Effector memory CD8-positive, alpha-beta T cell (primary cell): ENCODE measurements at places on chromosomes 5 and 9.

DNA sequence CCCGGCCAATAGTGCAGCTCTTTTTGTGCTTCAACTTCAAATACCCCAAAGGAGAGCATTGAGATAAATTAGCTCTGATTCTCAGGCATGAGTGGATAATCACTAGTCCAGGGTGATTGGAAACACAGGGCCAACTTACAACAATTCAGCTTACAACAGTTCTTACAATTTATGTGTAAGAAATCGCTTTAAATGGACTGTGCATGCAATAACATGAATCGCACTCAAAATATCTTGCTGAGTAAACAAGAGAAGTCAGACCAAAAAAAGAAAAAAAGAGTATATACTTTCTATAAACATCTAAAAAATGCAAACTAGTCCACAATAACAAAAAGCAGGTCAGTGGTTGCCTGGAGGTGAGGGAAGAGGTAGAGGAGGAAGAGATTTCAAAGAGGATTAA lies 150.6 kb upstream of the EDIL3 start:
- DNase-seq = no peak

DNA sequence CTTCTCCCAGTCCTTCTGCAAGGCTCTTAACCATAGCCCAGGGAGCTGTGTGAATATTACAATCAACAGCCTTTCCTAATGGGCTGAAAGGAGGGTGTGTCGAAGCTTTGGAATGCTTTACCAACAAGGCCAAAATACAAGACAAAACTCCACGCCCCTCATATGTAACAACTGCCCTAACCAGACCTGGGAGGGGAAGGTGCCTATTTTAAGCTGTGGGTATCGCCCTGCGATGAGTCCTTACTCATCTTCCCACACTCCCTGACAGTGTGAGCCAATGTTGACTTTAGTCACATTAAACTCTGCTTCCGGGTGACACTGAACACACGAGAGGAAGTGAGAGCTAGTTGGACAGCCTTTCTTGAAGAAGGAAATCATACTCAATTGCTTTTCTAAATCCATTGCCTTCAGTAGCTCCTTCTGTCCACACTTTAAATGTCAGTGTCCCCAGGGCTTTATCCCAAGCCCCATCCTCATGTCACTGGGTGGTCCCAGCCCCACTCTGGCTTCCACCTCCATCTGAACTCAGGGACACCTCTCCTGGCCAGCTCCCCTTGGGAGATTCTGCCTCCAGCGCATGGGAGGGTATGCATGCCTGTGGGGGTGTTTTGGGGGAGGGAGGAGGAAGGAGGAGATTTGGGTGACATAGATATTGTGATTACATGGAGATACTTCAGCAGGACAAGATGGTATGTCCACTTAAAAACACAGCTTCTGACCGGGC lies 6.5 kb upstream of the TBC1D9B start:
- DNase-seq = no peak

GRCh38 chr5:180210961-180211760 lies 2.1 kb upstream of the RASGEF1C start:
- no peak for DNase-seq

GRCh38 chr5:14184082-14184481 lies 40.9 kb downstream of the TRIO start:
- no peak for DNase-seq

- no peak for DNase-seq
These were observed 803 bp upstream of the CCNO start for GRCh38 chr5:55234121-55234700.

DNA sequence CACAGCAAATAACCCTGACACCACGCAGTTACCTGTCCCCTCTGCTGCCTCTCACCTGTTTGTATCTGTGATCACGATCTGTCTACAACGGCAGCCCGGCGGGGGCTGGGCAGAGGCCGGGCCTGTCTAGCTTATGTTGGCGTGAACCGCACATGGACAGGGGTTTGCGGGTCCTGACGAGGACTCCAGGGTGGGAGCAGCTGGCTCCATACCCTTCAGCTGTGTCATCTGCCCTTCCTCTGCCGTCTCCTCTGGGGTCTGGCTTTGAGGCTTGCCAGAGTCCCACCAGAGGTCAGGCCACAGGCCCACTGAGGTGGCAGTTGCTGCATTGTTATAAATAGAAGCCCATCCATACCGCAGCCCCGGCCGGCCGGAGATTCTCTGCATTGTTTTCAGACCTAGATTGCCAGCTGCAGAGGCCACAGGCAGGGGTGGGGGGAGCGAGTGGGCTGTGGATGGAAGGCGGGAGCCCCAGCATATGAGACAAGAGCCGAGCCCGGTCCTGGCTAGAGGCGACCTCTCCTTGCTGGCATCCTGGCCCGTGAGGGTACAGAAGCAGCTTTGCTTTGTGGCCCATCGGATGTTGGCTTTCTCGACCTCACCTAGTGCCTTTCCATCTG lies 37.8 kb downstream of the FAM78A start:
- DNase-seq = no peak

- DNase-seq = no peak
These were observed 37.9 kb downstream of the STOM start for GRCh38 chr9:121331992-121332685.

DNA sequence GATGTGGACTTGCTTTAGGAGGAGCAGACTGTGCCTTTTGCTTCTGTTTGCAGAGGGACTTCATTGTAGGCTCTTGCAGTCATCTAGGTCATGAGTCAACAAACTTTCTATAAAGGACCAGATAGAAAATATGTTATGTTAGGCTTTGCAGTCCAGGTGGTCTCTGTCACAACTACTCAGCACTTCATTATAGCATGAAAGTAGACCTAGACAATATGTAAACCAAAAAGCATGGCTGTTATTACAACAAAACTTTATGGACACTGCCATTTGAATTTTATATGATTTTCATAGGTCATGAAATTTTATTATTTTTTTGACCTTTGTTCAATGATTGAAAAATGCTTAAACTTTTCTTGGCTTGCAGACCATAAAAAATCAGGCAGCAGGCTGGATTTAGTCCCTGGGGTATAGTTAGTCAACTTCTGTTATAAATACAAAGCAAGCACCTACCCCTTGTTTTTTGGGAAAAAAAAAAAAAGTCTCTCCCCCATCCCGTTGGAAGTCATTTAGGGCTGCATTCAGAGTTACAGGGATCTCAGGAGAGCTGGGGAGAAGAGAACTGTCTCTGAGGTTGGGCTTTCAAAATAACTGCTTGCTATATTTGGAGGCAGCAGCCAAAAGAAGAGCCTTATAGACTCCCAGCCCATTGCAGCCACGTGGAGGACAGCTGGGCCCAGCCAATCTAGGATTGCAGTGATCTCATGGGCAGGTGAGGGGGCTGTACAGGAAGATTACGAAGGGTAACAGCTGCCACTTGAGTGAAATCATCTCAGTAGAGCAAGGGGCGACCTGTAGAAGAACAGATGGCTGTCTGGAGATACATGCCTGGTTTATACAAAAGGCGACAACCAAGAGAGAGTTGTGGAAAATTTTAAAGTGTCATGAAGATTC lies 136.6 kb upstream of the TNC start:
- no peak for DNase-seq

DNA sequence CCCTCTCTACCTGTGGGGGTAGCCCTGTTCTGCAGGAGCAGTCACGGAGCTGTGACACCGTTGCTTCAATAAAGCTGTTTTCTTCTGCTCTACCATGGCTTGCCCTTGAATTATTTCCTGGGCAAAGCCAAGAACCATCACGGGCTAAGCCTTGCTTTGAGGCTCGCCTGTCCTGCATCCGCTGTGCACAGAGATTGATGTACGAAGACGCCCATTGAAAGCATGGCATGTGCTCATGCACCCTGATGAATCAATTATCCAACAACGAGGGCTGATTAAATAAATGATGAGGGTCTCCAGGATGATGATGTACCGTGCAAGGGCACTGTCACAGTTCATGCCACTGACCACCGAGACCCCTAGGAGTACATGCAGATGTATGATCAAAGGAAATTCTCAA lies 20.7 kb downstream of the PTGES start:
- no peak for DNase-seq

GRCh38 chr9:115765060-115765459 lies 388.5 kb upstream of the PAPPA start:
- no peak for DNase-seq

GRCh38 chr5:850511-851006 lies at the start of gene ZDHHC11:
TSS of gene ZDHHC11 (minus strand) at chr5:850986. CDS start at chr5:850602, 384 bp downstream.
- DNase-seq = no peak

DNA sequence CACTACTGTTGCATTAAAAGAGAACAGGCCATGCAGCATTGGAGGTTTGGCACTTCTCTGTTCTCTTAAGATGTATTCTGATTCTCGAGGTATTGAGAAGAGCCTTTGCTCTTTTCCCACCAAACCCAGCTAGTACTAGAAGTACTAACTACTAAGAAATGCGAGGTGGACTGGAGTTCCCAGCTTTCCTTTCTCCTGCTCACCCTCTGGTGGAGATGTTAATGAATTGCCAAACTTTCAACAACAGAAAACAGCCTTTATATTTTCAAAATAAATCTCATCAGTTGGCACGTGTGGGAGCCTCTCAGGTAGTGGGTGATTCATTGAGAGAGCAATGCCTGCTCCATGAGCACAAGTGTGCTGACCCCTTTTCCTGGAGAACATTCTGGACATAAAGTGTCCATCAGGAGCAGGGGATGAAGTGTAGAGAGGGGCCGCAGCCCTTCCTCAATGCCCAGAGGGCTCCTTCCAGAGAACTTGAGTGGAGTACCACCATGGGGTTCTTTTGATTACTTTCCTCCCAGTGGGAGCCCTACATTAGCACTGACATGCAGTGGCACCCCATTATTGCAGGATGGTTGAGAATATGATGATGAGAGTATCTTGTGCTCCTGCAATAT lies 45.7 kb downstream of the TMEM174 start:
- no peak for DNase-seq

DNA sequence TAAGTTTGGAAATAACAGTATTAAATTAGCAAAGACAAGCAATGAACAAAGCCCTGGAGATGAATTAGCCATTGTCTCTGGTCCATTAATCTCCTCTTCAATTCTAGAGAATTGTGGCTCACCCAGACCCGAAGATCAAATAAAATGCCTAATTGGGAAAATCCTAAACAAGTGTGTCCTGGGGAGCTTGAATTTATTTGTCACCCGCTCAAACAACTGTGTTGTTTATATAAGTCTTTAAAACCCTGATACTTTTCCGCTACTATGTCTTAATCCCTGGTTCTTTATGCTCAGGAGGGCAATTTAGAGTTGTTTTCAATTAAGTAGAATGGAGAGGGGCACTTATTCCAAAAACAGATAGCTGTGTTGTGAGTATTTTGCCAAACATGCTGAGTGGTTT lies 128.4 kb downstream of the ANXA1 start:
- DNase-seq = no peak

DNA sequence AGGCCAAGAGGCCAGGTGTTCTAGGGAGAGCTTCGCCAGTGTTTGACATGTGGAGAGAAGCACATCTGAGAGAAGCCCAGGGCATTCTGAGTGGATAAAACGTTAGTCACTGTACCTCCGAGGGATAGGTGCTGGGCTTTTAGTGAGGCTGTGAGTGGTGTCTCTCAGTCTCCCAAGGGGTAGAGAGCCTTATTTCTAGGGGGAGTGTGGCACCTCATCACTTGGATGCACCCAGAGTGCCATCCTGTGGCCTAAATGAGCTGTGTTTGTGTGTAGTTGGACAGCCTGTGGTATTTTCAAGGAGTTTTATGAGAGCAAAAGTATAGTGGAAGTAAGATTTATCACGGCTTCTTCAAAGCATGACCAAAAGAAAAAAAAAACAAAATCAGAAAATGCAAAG lies 1046.9 kb upstream of the WWC1 start:
- DNase-seq = no peak
